ENCODE measurements at places on chromosomes 5 and 9. TPM values are rescaled to one million over a fixed set of nuclear protein-coding genes. Genes with fewer than 3 reads are reported as not detected.

Gene FAM174A
- total RNA-seq: 17.7 TPM

Gene HAPLN1
- 24.4 TPM for total RNA-seq

GRCh38 chr9:100714372-100715099 is 136.7 kb downstream of the CAVIN4 start:
- DNase-seq: peak; percentile 33

- DNase-seq: no peak
Observed at GRCh38 chr5:54214722-54215121, 95.7 kb downstream of the ARL15 start.

DNA sequence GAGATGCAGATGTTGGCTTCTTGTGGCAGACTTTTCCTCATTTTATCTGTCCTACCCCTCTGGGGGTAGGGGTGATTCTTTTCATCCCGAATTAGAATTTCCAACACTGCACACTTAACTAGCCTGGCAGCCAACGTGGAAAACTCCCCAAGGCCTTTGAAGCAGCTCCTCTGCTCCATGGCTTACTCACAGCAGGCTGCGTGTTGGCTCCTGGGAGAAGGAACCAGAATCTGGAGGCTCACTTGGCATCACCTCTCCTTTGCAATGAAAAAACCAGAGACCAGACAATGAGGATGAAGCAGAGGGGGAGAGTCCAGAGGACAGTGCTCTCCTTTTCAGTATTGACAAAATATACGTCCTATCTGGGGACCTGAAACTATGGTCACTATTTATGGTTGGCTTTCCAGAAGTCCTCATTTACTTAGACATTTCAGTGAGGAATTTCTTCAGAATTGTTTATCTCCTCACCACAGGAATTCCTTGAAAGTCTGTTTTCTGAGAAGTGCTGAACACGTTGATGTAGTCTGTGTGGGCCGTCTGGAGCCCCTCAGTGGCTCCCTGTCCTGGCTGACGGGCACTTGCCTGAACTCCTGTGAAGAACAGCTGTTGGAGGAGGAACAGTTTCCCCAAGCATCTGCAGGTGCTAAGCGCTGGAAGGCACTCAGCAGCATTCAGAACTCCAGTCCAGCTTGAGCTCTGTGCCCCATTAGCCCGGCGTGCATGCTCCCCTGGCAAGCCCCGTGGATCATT is 231.3 kb downstream of the RFK start:
- DNase-seq: no peak
